ENCODE measurements at places on chromosomes 16 and 17. TPM values are rescaled to one million over a fixed set of nuclear protein-coding genes. Genes with fewer than 3 reads are reported as not detected.

DNA sequence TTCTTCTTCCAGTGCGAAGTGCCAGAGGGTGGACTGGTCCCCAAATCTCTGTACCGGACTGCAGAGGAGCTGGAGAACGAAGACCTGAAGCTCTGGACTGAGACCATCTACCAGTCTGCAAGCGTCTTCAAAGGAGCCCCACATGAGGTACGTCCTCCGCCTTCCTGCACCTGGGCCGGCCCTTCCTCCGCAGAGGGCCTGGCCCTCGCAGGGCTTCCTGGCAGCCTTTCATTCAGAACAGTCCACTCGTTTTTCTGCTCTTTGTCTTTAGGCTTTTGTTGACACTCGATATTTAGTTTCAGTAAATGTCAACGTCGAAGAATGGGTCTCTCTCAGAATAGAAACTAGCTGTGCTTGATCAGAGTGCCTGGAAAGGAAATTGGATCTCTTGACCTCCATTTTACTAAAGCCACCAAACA, 68.6 kb downstream of the SEC14L1 start:
- no peak overlapping the region for H3K4me3 ChIP-seq
- H3K36me3 ChIP-seq = peaks cover 76% of the 10 kb centered on the region
- no peak overlapping the region for H3K27ac ChIP-seq
- no peaks in the 10 kb centered on the region for H3K27me3 ChIP-seq

DNA sequence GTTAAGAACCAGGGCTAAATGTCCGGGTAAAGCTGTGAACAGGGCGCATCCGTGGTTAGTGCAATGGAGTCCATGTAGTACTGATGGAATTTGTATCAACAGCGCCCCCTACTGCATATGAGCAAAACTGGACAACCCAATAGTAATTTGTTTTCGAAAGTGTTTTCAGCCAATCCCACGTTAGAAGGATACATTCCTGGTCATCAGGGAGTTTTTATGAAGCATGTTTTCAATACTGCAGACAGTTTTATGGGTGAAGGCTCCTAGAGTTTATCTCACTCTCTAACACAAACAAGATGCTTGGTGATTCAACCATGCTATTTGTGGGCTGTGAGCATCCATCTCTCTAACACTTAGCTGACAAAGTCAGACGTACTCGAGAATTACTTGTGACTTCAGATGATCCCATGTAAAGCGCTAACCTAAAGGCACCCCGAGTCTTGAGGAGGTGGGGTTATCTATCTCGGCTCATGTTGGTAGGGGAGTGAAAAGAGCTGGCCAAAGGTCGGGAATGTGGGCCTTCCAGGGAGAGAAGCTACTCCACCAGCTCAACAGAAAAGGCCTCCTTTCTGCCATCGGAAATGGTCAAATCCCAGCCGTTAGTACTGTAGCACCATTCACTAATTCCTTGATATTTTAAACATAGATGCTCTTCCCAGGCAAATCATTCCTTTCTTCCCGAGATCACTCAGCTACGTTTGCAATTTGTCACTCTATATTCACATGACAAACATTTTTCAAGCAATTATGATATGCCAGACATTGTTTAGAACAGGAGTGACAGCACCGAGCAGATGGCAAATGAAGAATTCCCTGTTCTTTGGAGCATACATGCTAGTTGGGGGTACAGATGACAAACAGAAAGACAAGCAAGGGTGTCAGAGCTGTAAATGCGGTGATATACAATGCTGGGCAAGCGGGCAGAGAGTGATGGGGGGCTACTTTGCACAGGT, 46.9 kb upstream of the HNF1B start:
- no peak overlapping the region for H3K27ac ChIP-seq
- no peaks in the 10 kb centered on the region for H3K27me3 ChIP-seq
- no peak for DNase-seq
- H3K4me1 ChIP-seq = peaks cover 7% of the 10 kb centered on the region

DNA sequence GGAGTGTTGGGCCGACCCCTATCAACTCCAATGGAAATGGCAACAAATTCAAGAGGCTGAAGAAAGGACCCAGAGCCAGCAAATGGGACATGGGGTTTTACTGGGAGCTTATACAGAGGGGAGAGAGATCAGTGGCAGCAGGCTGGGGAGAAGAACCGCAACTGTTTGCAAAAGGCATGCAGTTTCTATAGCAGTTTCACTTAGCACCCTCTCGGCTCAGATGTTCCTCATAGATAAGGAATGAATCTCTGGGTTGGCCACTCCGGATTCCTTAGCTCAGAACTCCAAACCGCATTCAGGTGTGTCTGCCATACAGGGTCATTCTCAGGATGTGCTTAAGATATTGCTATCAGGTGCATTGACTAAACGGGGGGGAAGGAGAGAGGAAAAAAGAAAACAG, 71.1 kb upstream of the RPL38 start:
- H3K36me3 ChIP-seq = no peaks in the 10 kb centered on the region
- no peak overlapping the region for H3K27ac ChIP-seq
- H3K4me1 ChIP-seq = no peaks in the 10 kb centered on the region
- DNase-seq = no peak

- H3K27me3 ChIP-seq = no peaks in the 10 kb centered on the region
- H3K36me3 ChIP-seq = no peaks in the 10 kb centered on the region
- peaks cover 10% of the 10 kb centered on the region for H3K4me1 ChIP-seq
- no peak overlapping the region for H3K4me3 ChIP-seq
- no peak for DNase-seq
Measured at GRCh38 chr16:8505327-8505991, 84.9 kb downstream of the TMEM114 start.

DNA sequence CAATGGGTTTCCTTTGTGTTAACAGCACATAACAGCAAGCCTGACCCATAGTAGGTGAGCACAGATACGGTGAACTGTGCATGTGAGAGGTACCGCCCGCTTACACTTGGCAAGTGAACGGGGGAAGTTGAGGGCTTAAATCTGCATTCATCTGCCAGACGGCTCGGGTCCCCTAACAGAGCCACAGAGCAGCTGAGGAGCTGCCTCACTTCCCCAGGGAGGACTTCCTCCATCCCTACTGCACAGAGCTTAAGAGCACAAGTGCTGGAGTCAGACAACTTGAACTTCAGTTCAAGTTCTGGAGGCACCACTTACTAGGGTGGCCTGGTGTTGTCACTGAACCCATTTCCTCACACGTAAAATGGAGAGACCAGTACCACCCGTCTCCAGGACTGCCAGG, 13.4 kb downstream of the RAB5C start:
- H3K36me3 ChIP-seq = no peaks in the 10 kb centered on the region
- DNase-seq = no peak

DNA sequence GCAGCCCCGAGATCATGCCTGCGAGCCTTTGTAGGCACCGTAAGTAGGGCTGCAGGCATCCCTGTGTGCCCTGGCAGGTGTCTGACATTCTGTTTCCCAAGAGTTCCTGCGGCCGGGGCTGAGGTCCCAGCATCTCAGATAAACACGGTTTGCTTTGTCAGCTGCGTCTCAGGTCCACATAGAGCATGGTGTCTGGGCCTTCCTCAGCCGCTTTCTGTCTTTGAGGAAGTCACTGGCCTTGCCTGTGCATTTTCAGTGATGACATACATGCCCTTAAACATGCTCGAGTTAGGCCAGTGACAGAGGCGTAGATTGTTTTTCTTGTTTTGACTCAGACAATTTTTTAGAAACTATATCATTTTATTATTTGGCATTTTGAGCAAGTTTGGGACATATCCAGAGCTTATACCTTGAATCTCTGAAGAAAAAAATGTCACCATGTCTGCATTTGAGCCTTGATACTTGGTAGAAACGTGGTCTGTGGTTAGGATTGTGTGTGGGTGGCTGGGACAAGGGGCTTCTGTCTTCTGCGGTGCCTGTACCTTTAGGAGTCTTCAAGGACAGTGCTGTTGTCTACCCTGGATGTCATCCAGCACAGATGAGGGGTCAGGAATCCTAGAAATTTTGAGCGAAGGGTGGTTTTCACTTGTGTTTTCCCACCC, 105.8 kb downstream of the SNX29 start:
- no peaks in the 10 kb centered on the region for H3K27me3 ChIP-seq
- no peak for DNase-seq
- H3K27ac ChIP-seq = no peak overlapping the region

DNA sequence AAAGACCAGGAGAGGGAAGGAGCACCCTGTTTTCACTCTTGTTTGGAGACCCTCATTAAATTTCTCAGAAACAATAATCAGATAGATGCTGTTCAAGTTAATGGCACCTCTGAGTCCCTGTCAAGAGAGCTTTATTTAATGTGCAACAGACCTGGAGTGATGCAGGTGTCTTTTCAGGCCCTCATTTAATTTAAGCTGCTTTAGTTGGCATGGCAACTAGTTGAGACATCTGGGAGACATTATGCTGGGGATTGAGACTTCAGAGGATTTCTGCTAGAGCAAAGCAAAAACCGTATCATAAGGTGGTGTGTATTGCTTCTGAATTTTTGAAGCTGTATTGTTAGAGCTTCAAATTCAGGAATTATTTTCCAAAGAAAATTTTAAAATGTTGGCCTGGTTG, 108.5 kb downstream of the NLK start:
- H3K4me1 ChIP-seq = no peaks in the 10 kb centered on the region
- no peaks in the 10 kb centered on the region for H3K27me3 ChIP-seq
- no peak for DNase-seq
- no peak overlapping the region for H3K4me3 ChIP-seq
- H3K36me3 ChIP-seq = no peaks in the 10 kb centered on the region
- H3K27ac ChIP-seq = no peak overlapping the region

- no peak overlapping the region for H3K27ac ChIP-seq
- H3K4me3 ChIP-seq = no peak overlapping the region
- no peaks in the 10 kb centered on the region for H3K27me3 ChIP-seq
- no peaks in the 10 kb centered on the region for H3K36me3 ChIP-seq
Measured at GRCh38 chr16:82016964-82017363, 5.7 kb upstream of the SDR42E1 start.

- no peak for DNase-seq
- H3K36me3 ChIP-seq = no peaks in the 10 kb centered on the region
- H3K4me3 ChIP-seq = no peak overlapping the region
- no peaks in the 10 kb centered on the region for H3K4me1 ChIP-seq
- H3K27ac ChIP-seq = no peak overlapping the region
Measured at GRCh38 chr17:82907797-82908542, 68.1 kb upstream of the ZNF750 start.

DNA sequence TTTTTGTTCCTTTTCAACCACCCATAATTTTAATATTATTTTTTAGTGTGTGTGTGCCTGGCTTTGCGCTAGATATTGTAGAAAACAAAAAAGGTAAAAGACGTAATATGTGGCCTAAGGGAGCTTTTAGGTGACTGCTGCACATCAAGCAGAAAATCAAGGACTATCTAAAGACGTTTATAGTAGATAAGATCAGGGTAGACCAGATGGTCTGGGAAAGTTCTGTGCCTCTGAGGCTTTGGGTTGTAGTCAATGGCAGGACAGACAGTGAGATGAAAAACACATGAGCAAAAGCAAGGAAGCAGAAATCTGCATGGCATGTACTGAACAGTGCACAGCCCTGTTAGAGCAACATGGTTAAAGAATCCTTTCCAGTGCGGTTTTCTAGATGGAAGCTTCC, 26.8 kb upstream of the ARHGAP23 start:
- H3K4me1 ChIP-seq = no peaks in the 10 kb centered on the region
- H3K36me3 ChIP-seq = peaks cover 17% of the 10 kb centered on the region
- no peaks in the 10 kb centered on the region for H3K27me3 ChIP-seq
- no peak overlapping the region for H3K27ac ChIP-seq

DNA sequence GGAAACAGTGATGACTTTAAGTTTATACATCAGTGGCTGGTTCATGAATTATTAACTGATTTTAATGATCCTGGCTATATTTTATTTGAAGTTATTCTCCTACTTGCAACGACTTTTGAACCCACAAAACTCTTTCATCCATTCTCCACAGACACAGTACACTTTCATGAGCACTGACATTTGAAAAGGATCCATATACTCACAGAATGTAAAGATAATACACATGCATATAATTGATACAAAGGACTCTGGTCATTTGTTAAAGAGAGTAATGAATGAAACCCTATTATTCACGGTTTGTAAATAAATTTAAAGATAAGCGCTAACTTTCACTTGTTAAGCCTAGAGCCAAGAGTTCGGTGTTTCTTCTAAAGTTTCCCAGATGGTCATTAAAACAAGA, 3.3 kb downstream of the TOX3 start:
- no peaks in the 10 kb centered on the region for H3K27me3 ChIP-seq
- no peaks in the 10 kb centered on the region for H3K4me1 ChIP-seq
- DNase-seq = no peak
- H3K4me3 ChIP-seq = no peak overlapping the region
- no peak overlapping the region for H3K27ac ChIP-seq

DNA sequence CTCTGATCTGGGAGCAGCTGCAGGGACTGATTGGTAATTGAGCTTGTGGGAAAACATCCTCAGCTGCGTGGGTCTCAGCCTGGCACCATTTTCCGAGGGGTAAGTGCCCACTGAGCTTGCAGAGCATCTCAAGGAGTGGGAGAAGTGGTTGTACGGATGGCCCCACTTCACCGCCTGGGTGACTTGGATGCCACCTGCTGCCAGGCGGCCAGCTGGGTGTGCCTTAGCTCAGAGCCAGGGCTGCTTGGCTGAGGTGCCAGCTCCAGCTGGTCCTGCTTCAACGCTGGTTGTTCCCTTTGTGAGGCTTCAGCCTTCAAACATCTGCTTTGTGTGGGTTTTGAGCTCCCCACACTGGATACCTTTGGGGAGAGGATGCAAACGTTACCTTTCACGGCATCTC, 482.7 kb upstream of the EEF2KMT start:
- H3K27me3 ChIP-seq = no peaks in the 10 kb centered on the region
- H3K27ac ChIP-seq = no peak overlapping the region
- H3K36me3 ChIP-seq = no peaks in the 10 kb centered on the region
- DNase-seq = no peak

- H3K36me3 ChIP-seq = no peaks in the 10 kb centered on the region
- H3K4me3 ChIP-seq = no peak overlapping the region
Measured at GRCh38 chr17:64269687-64270649, 6.9 kb upstream of the TEX2 start.

- H3K4me1 ChIP-seq = no peaks in the 10 kb centered on the region
- H3K27ac ChIP-seq = no peak overlapping the region
- H3K4me3 ChIP-seq = no peak overlapping the region
- no peak for DNase-seq
Measured at GRCh38 chr16:49629851-49630250, 226.1 kb downstream of the ZNF423 start.

GRCh38 chr17:46819906-46820351, 1.4 kb upstream of the WNT3 start:
- no peak overlapping the region for H3K27ac ChIP-seq
- H3K27me3 ChIP-seq = no peaks in the 10 kb centered on the region
- no peak for DNase-seq
- no peaks in the 10 kb centered on the region for H3K4me1 ChIP-seq

DNA sequence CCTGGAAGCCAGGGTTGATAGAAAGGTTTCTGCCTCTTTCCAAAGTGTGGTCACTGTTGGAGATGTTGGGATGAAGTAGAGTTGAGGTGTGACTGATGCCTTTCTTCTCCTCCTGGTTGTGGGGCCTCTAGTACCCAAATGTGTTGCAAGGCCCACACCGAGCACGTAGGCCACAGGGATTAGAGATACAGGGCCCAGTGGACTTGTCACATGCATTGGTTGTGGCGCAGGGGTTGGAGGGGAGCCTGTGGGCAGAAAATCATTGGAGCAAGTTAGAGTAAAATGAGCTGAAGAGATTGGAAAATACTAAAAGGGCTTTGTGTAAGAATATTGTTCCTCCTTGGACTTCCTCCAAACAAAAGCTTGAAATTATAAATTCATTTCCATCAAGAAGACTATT, 4.6 kb downstream of the KRT33A start:
- H3K36me3 ChIP-seq = no peaks in the 10 kb centered on the region
- DNase-seq = no peak
- H3K4me3 ChIP-seq = no peak overlapping the region
- no peaks in the 10 kb centered on the region for H3K4me1 ChIP-seq

The RNF227 gene
- 1.6 TPM for polyA plus RNA-seq

The SNX20 gene
- 0.40 TPM for polyA plus RNA-seq

The RNF157 gene
- 6.4 TPM for polyA plus RNA-seq

The KATNIP gene
- 10.8 TPM for polyA plus RNA-seq

The MLKL gene
- 12.4 TPM for polyA plus RNA-seq

The CDRT4 gene
- polyA plus RNA-seq = 20.9 TPM

The SPATA22 gene
- 0.46 TPM for polyA plus RNA-seq

Measured in pancreas (tissue), 10 donors.